ENCODE measurements at places on chromosomes 4 and X. TPM values are rescaled to one million over a fixed set of nuclear protein-coding genes. Genes with fewer than 3 reads are reported as not detected.

DNA sequence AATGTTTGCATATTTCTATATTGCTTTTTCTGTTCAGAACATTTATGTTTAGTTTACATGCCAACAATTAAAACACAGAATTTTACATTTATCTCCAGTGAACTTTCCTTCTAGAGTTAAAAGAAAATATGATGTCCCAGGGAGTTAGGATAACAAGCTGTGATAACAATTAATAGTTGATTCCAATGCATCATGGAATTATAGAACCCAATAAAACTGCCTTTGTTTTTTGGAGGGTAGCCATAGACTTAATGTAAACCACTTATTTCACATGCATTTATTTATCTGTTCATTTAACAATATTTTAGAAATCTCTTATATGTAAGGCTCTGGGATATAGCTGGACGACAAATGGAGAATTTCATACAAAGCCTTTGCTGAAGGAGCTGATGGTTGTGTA is 180.0 kb downstream of the CFAP299 start:
- DNase-seq = no peak

GRCh38 chr4:176498617-176499256 is 179.0 kb downstream of the SPCS3 start:
- no peak for DNase-seq

- DNase-seq = no peak
Observed at GRCh38 chr4:147571036-147571770, 46.0 kb upstream of the TMEM184C start.

DNA sequence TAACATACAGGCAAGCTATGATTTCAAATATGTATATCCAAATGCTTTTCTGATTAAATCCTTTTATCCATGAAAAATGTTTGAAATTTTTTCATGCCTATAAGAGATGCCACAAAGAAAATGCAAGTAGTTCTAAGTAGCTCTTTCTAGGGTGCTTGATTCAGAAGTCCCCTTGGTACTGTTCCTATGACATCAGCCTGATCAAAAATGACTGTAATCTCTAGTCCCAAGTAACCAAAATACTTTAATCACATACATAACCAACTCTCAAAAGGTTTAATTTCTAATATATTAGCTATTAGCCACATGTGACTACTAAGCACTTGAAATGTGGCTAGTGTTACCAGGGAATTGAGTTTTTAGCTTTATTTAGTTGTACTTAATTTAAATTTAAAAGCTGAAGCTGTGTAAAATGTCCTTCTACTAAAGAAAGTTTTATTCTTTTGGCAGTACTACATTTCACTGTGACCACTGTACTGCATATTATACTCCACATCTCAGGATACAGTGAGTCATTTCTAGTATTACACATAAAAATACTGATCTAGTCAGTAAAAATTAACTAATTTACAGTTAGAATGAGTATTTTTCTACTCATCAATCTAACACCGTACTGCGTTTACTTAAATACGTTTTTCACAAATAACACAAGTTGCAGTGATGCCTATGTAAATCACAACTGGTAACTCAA is 33.9 kb downstream of the FBXW7 start:
- no peak for DNase-seq

- no peak for DNase-seq
Observed at GRCh38 chr4:40842725-40843423, 93.1 kb downstream of the NSUN7 start.

GRCh38 chrX:103651151-103651773 is 22.5 kb downstream of the TCEAL1 start:
- DNase-seq = no peak

GRCh38 chrX:136754651-136755050 is 26.1 kb downstream of the ARHGEF6 start:
- no peak for DNase-seq

GRCh38 chrX:128759745-128760144 is 707.5 kb upstream of the ACTRT1 start:
- DNase-seq = no peak

- no peak for DNase-seq
Observed at GRCh38 chr4:118857760-118858159, 21.8 kb upstream of the SEC24D start.

GRCh38 chr4:3489451-3489962 is 26.4 kb downstream of the DOK7 start:
- no peak for DNase-seq

DNA sequence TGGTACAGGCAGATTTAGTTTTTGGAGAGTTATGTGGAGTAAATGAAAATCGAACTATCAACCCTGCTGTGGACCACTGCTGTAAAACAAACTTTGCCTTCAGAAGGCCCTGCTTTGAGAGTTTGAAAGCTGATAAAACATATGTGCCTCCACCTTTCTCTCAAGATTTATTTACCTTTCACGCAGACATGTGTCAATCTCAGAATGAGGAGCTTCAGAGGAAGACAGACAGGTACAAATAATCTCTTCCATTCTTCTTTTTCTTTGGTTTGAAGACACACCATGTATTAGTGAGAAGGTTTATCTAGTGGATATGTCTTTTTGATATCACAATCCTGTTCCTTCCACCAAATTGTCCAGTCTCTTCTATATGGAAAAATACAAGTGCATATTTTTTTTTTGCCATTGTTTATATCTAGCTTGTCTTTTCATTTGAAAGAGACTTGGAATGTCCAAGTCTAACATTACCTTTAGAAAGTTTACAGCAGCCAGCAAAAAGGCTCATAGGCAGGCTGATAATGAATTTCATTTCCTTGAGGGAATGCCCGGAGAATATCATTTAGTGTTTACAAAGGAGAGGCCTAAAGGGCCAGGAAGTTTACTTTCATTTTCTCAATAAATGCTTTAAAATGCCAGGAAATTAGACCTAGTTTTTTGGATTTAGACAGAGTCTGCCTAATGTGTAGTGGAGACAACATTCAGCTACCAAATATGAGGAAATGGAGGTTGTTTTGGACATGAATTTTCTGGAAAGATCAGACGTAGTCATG is 18.6 kb downstream of the AFM start:
- DNase-seq = no peak

GRCh38 chr4:56654238-56654632 is 26.9 kb downstream of the HOPX start:
- DNase-seq = no peak

GRCh38 chrX:115650449-115650848 is 89.5 kb downstream of the PLS3 start:
- no peak for DNase-seq

DNA sequence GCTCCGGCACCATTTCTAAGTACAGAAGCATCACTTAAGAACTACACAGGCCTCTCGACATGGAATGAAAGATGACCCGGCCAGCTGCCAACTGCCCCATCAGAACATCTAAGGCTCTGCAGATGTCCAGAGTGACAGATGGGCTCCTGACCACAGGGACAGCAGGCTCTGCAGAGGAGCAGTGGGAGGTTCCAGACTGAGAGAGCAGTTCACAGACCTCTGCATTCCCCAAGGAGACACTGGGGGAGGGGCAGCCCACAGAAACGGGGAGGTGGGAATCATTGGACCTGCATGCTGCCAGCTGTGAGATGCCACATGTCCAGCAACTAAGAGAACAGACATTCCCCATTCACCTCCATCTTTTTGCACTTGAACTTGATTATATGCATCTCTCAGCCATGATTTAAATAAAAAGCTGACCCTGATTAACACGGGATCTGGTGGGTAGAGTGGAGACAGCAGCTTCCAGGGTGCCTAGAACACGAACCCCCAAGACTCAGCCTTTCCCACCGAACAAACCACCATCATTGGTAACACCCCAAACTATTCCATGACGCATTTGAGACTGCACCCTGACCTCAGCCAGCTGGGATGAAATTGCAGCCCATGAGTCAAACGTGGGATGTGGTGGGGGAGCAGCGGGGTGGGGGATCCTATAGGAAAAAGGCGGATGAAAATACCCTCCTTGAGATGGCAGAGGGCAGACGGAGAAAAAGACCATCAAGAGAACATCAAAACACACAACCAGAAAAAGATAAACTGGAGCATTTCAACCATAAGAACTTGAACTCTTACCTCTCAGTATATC is 47.2 kb downstream of the AFAP1 start:
- DNase-seq = no peak

- no peak for DNase-seq
Observed at GRCh38 chrX:153708415-153708814, 15.8 kb downstream of the BCAP31 start.

RIBC1 gene
- 2.7 TPM for total RNA-seq

SULT1E1 gene
- total RNA-seq = 64.9 TPM

CXCL1 gene
- 3.8 TPM for total RNA-seq

HSD17B13 gene
- 0.12 TPM for total RNA-seq

PAGE1 gene
- total RNA-seq = not detected

MAGEB17 gene
- total RNA-seq = 0.26 TPM
